ENCODE measurements at places on chromosomes 6 and 20.

GRCh38 chr6:18141805-18142590 lies 12.9 kb downstream of the TPMT start:
- no peak for DNase-seq

- no peak for DNase-seq
Observed at GRCh38 chr6:23179994-23180393, 610.6 kb downstream of the HDGFL1 start.

DNA sequence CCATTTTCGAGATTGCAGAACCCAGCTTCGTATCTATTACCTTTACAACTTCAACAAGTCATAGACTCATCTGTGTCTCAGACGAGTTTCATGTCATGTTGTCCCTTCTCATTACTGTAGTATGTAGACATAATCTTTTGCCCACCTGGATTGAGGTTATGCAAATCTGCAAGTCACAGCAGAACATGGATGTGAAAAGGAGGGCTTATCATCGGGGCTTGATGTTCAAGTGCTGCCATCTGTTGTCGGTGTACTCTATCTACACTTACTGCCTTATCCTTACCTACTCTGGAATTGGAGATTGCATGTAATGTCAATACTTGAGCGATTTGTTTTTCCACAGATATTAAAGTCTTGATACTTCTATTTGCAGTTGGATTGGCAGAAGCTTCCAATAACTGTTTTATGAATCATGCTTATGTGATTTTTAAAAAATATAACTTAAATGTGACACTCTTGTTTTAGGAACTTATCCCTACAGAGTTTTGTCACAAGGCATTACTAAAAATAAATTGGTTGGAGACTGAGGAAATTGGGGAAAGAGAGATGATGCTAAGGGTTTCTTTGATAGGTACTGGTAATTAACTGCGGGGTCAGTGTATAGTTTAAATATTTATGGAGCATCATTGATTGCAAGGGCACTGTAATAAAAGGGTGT lies 3.0 kb upstream of the GOPC start:
- no peak for DNase-seq

DNA sequence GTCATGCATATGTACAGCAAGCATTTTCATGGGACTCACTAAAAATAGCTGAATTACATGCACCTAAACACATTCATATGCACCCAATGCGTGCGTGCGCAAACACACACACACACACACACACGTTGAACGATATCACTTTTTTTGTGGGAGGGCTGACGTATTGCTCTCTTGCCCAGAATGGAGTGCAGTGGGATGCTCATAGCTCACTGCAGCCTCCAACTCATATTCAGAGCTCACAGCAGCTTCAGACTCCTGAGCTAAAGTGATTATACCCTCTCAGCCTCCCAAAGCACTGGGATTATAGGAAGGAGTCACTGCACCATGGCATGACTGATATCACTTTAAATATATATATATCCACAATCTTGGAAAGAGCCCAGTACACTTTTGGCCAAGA lies 620.4 kb upstream of the MANEA start:
- DNase-seq = no peak

DNA sequence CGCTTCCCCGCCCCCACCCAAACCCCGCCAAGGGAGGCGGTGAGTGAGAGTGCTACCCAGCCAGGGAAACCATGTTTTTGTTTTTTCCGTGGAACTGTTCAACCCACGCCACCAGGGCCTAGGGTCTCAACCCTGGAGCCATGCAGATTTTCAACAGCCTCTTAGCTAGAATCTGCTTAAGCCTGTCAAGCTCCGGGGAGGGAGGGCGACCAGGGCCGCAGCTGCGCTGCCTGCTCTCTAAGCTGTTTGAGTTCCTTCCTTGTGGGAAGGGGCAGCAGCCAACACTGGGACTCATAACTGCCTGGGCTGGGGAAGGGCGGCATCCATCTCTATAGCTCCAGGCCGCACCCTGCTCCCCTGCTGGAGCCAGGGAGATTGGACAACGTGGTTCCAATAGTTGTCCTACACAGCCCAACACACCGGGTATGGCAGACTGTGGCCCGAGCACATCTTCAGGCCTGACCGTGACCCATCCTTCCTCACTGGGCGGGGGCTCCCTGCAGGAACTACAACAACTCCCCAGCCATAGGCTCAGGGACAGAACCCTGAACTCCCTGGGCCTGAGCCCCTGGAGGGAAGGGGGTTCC lies 1065.7 kb upstream of the MANEA start:
- DNase-seq = no peak

DNA sequence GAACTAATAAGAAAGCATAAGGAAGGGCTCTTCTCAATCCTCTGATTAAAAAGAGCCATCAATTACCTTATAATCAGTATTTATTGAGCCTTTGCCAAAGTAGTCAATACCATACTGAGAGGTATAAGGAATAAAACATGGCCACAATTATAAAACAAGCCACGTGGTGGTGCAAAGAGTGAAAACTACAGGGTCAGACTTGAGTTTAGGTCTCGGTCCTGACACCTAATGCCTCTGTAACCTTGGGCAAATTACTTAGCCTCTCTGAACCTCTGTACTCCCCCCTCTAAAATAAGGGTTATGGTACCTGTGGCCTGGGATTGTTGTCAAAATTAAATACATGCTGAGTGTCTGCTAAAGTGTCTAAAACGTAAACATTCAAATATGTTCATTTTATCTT lies 11.8 kb downstream of the TRIM10 start:
- DNase-seq = no peak

GRCh38 chr6:13272131-13273046 lies 55.9 kb downstream of the TBC1D7 start:
- no peak for DNase-seq

DNA sequence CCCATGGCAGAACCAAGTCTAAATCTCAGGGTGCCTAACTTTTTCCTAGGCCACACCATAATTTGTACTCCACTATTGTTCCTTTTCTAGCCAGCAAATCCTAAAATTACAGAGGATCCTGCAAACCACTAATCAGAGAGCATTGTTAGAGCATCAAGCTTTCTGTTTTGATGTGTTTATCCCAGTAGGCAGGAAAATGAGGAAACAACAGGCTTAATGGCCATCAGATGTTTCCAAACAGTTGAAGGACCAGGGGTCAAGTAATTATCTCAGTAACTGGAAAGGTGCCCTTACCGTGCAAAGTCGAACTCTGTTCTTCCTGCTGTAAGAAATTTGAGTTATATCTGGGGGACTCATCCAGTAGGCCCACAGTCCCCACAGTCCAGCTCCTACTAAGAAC lies 58.7 kb downstream of the RALY start:
- no peak for DNase-seq

- no peak for DNase-seq
Observed at GRCh38 chr6:18469536-18469935, 82.4 kb downstream of the RNF144B start.

DNA sequence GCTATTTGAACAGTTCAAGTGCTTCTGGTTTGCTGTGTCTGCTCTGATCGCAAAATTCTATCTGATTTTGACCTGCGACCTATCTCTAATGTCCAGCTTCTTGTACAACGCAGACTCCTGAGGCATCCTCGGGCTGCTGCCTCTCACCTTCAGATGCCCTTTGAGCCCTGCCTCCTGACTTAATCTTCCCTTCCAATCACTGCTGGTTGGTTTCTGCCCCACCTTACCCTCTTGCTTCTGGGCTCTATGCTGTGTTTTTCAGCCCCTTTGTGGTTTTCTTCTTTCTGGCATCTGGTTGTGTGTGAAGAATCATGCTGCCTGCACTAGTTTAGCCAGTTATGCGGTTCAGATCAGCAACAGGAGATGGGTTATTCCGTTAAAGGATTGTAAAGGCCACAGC lies 131.2 kb upstream of the THEMIS start:
- no peak for DNase-seq

DNA sequence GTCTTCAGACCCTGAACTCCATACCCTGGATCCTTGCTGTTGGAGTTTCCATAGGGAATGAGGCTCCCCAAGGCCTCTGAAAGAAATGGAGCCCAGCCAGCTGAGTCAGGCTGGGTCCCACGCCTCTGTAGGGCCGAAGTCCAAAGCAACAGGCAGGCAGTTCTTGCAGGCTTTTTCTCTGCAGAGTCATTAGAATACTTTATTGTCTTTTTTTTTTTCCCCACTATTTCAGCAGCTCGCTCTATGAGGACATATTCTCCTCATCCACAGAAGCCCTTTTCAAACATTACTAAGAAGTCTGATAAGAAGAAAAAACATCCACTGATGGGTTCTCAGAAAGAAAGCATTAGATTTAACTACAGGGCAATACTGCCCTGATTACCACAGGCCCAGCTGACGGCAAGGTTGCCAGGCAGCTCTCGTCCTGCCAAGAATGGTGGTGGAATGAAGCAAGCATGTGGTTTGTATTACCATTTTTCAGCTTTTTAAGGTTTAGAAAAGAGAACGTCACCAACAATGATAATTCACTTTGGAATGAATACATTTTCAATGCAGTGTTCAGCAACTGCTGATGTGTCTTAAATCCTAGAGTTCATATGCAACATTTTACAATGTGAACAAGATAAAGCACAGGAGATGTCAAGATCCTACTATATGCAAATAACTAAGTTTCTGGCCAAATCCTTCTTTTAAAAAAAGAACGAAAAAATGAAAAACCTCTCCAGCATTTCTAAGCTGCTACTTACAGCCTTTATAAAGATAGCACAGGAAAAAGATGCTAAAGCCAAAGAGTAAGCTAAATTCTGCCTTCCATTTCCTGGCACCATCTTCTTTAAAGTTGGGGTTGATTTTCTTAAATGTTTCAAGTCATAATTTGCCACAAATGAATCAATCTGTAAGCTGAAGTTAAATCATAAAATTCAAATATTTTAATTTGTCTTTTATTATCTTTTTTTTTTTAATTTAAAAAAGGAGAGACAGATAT lies 223.6 kb upstream of the CITED2 start:
- no peak for DNase-seq

- DNase-seq = no peak
Observed at GRCh38 chr6:157760589-157761330, 62.3 kb upstream of the SNX9 start.

DNA sequence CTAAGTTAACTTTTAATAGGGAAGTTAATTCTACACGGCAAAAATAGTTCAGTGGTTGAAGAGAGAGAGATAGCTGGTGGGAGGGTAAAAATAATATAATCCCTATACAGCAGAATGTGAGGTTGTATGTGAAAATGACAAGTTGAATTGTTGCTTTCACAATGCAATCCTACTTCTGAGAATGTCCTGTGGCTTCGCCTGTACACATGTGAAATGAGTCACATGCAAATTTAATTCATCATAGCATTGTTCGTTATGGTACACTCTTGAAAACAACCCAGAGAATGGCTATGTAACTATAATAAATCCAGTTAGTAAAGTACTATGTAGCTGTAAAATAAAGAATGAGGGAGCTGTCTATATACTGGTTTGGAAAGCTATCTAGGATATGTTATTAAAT lies 46.0 kb upstream of the HINT3 start:
- no peak for DNase-seq

DNA sequence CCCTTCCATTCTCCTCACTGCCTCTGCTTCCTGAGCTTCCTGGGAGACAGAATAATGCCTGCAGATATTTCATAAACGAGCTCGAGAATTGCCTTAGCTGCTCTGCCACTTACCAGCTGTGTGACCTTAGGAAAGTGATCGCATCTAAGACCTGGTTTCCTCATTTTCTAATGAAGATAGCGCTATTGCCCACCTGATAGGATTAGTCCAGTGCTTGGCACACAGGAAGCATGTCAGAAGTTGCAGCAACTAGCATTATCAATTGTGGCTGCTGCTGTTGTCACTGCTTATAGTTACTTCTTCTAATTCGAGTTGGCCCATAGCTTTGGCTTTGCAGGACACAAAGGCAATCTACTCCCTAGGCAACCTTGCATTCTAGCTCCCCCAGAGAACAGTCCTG lies 305.5 kb upstream of the SGK1 start:
- DNase-seq = no peak

DNA sequence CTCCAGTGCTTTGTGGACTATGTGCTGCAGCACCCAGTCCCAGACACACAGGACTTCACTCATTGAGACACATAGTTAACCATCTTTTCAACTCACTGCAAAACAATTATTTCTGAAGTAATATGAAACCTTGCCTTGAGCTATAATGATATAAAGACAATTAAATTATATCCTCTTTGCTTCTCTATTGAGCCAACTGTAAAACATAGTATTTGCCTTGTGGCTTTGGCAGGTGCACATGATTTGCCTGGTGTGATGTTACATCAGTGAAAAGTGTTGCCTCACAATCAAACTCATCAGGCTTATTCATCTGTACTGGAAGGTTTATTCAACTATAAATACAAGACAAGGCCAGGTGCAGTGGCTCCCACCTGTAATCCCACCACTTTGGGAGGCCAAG lies 80.6 kb downstream of the NCOA7 start:
- DNase-seq = no peak

DNA sequence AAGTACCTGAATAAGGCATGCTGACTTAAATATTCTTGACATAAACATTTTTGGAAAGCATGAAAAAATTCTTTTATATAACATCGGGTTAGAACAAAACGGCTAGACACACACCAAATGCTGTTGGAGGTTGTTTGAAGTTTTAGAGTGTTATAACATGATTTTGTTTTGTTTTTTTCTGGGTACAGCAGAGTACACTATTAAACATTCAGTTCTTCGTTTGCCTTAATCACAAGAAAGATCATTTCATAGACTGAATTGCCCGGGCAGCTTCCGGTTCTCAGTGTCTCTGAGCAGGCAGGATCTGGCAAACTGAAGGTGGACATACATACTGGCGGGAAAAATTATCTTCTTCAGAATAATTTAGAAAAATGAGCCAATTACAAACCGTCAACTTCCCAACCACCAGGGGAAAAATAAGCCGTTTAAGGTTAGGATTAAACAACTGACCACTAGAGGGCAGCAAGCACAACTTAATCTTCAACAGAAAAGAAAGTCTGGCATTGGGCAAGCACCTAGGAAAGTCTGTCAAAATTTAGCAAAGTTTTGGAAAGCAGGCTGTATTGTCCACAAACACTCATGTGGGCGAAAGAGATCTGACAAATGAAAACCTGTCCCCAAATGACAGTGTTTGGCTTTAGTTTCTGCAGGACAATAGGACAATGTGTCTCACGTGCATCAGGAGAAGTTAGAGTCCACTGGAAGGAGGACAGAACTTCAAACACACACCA lies 15.0 kb downstream of the ZNF217 start:
- DNase-seq = no peak

- DNase-seq = no peak
Observed at GRCh38 chr6:39901116-39901655, 33.1 kb downstream of the MOCS1 start.

GRCh38 chr6:84657025-84657424 lies 107.4 kb downstream of the TBX18 start:
- DNase-seq = no peak

GRCh38 chr6:53506872-53507271 lies 38.0 kb downstream of the GCLC start:
- DNase-seq = no peak

GRCh38 chr20:49278818-49279676 lies 1.2 kb upstream of the ZNFX1 start:
- no peak for DNase-seq

All from stimulated activated CD8-positive, alpha-beta memory T cell treated with anti-CD3 and anti-CD28 coated beads, Interleukin-4, amount 100 ng/mL, for 4 hours (primary cell).